ENCODE measurements at places on chromosomes 3 and 15.
A peak's percentile ranks its signal among the peaks of the same experiment; 100 is the strongest.

GRCh38 chr3:52372822-52373504 lies 56.8 kb downstream of the DNAH1 start:
- peak; percentile 35 for DNase-seq

DNA sequence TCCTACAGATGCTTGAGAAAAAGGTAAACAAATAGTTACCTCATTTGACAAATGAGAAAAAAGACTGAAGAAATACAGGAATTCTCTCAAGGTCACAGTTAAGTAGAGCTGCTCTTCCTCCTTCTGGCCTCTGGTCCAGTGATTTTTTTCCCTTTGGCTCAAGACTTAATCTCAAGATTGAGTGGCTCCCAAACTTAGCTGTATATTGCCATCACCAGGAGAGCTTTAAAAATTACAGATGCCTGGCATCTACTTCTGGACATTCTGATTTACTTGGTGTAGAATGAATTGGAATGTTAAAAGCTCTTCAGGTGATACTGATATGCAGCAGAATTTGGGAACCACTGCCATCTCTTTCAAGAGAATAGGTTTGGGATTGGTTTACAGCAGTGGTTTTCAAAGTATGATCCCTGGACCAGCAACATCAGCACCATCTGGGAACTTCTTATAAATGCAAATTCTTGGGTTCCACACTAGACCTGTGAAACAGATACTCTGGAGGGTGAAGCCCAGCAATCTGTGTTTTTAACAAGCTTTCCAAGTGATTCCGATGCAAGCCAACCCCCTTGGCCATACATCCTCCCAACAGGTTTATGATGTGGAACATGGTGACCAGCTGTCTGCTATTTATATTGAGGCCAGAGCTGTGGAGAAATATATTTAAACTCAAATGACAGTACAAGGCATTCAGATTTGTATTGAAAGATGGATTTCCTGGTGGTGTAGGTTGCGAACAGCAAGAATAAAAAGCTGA lies 333.0 kb upstream of the RARB start:
- no peak for DNase-seq

DNA sequence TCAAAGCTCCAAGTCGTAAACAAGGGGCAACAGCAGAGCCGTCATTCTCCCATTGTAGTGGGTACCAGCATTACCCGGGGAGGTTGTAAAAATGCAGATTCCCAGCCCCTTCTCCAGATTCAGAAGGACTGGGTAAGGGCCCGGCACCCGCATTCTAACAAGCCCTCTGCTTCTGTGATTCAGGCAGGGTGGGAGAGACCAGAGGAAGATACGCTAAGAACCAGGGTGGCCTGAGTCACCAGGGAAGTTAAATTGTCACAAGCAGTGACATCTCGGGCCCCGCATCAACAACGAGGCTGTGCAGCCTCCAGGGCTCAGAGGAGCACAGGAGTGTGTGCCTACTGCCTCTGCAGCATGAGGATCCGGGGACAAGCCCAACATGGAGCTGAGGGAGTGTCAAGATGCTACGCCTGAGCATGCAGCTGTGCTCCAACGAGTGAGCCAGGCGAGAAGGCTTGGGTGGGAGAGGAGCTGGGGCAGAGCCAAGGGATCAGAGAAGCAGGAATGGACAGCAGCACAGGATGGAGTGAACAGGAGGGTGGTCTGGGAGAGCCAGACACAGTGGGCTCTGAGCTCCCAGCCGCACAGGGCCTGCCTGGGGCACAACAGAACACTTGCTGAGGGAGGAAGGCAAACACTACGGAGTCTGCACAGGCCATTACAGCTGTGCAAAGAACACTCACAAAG lies 68.5 kb downstream of the CPN2 start:
- DNase-seq, result peak; percentile 18

DNA sequence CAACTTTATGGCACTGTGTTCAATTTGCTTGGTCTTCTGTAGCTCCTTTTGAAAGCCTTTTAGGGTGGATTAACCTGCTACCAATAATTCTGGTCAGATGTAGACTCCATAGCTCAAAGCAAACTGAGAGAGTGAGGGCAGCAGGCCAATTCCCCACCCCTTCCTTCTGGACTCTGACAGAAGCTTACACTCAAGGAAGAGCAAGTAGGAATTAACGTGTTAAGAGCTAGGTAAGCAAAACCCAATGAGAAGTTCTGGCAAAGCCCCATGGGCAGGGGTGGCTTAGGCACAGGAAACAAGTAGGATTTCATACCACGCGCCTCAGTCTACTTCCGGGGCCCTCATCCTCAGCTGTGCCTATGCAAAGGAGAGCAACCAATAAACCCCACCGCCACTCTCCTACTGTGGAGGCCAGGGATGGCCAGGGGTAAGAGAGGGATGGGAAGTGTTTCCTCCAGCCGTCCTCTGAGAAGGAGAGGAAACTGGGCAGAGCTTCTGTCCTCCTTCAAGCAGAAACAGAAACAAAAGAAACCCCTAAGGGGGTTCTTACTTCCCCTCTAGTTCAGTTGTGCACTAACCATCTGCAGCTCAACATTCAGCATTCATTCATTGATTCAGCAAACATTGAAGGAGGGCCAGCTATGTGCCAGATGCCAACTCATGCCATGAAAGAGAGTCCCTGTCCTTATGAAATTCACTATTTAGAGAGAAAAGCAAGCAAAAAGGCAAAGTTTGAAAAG lies 12.6 kb downstream of the CCR5 start:
- DNase-seq, result no peak

- no peak for DNase-seq
Observed at GRCh38 chr3:185503521-185503920, 4.7 kb upstream of the TMEM41A start.

GRCh38 chr15:23035964-23036566 lies 3.3 kb downstream of the TUBGCP5 start:
- peak; percentile 58 for DNase-seq

- DNase-seq, result no peak
Observed at GRCh38 chr15:51203797-51204196, 109.1 kb upstream of the TNFAIP8L3 start.

- peak; percentile 1 for DNase-seq
Observed at GRCh38 chr3:14876921-14877333, 58.2 kb downstream of the FGD5 start.

Measured in activated T-cell treated with anti-CD3 and anti-CD28 coated beads, Interleukin-2, amount 50 U/mL, for 24 hours (primary cell).